ENCODE measurements at places on chromosomes 13 and 19.

DNA sequence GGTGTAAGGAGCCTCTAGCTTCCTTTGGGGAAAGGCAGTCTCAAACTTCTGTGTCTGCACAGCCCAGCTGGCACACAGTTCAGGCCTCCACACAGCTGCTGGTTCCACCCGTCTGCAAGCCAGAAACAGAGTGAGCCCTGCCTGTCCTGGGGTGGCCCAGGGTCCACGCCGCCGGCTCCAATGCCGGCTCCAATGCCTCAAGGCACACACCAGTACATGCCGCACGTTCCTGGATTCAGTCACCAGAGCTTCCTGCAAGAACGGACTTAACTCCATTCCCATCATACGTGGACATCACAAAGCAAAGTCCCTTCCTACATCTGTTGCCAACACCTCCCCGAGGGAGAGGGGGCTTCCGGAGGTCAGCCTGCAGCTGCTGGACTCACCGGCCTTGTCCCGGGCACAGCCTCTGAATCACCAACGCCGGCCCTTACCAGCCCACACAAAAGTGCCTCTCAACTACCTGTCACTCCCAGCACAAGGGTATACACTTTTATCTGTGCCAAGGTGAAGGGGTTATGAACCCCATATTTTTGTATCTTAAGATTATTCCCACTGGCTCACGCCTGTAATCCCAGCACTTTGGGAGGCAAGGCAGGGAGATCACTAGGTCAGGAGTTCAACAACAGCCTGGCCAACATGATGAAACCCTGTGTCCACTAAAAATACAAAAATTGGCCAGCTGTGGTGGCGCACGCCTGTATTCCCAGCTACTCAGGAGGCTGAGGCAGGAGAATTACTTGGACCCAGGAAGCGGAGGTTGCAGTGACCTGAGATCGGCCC lies 8.5 kb downstream of the SH3GL1 start:
- no peak for DNase-seq
- no peaks in the 10 kb centered on the region for H3K36me3 ChIP-seq
- no peaks in the 10 kb centered on the region for H3K27me3 ChIP-seq

GRCh38 chr19:11252665-11253355 lies 9.5 kb downstream of the DOCK6 start:
- H3K36me3 ChIP-seq: peaks cover 11% of the 10 kb centered on the region
- no peak overlapping the region for H3K4me3 ChIP-seq
- H3K27me3 ChIP-seq: no peaks in the 10 kb centered on the region
- no peaks in the 10 kb centered on the region for H3K4me1 ChIP-seq
- H3K27ac ChIP-seq: no peak overlapping the region

GRCh38 chr19:10625003-10625761 lies at the start of gene SLC44A2:
Gene SLC44A2 (plus strand): TSS chr19:10625553. CDS start chr19:10625634, 81 bp downstream.
- H3K36me3 ChIP-seq: peaks cover 16% of the 10 kb centered on the region
- peaks cover 5% of the 10 kb centered on the region for H3K4me1 ChIP-seq
- H3K27me3 ChIP-seq: no peaks in the 10 kb centered on the region

DNA sequence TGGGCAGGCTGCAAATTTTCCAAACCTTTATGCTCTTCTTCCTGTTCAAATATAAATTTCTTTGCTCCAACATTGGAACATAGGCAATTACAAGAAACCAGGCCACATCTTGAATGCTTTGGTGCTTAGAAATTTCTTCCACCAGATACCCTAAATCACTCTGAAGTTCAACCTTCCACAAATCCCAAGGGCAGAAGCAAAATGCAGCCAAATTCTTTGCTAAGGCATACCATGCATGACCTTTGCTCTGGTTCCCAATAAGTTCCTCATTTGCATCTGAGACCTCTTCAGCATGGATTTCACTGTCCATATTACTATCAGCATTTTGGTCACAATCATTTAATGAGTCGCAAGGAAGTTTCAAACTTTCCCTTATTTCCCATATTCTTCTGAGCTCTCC lies 130.9 kb downstream of the DIAPH3 start:
- no peaks in the 10 kb centered on the region for H3K27me3 ChIP-seq
- no peaks in the 10 kb centered on the region for H3K36me3 ChIP-seq
- no peak overlapping the region for H3K4me3 ChIP-seq
- H3K4me1 ChIP-seq: no peaks in the 10 kb centered on the region

GRCh38 chr13:109812382-109812781 lies 26.0 kb upstream of the IRS2 start:
- no peak for DNase-seq
- H3K27me3 ChIP-seq: no peaks in the 10 kb centered on the region
- no peaks in the 10 kb centered on the region for H3K36me3 ChIP-seq
- H3K4me1 ChIP-seq: no peaks in the 10 kb centered on the region
- H3K4me3 ChIP-seq: no peak overlapping the region

Data from thoracic aorta (tissue), 2 donors.